ENCODE measurements at places on chromosomes 16 and 17.
A peak's percentile ranks its signal among the peaks of the same experiment; 100 is the strongest.

- peak; percentile 99 for DNase-seq
These were observed at the start of the genes ATP5PD and KCTD2 for GRCh38 chr17:75046407-75047289. ATP5PD (minus strand) TSS chr17:75046969; CDS start chr17:75042650, 4,319 bp downstream. KCTD2 (plus strand) TSS chr17:75047225; CDS start chr17:75047251, 26 bp downstream.

DNA sequence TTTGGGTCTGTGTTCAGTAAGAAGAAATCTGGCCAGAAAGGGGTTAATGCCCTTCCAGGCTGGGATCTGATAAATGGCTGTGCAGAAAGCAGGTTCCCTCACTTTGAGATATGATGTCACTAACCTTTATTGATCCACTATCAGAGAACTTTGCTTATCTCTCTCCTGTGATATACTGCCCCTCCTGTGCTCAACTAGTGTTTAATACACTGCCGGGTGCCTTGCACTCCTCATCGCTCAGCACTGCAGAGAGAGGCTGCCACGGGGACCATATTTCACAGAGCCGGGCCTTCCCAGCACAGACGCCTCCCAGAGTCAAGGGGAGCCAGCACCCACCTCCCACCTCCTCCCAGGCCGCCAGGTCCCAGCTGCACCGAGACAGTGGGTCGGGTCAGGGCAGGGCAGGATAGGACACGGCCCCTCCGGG lies 20.2 kb downstream of the ZFHX3 start:
- no peak for DNase-seq

GRCh38 chr17:40532520-40533253 lies 31.3 kb upstream of the TNS4 start:
- DNase-seq: no peak

GRCh38 chr17:74825952-74826719 lies 33.5 kb downstream of the GRIN2C start:
- no peak for DNase-seq

DNA sequence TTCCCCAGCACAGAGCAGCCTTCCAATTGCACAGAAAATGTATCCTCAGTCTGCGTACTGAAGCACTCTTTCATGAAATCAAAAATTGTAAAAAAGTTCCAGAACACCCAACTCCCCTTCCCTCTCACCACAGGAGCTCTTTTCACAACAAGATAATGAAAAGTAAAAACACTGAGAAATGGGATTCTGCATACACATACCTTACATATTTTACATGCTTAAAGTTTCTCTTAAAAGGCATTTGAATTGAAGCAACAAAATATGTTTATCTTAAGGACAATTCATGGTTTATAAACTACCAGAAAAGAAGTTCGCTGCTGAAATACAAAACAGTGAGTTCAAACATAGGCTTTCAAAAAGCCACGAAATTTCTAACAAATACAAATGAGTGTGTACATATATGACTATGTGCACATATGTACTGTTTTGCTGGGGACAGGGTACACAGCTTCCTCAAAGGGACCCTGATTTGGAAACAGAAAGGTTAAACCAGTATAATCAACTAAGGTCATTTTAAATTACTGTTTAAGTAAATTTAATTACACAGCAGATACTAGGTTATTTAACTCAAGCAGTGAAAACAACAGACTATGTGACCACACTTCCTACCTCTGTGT lies 33.8 kb downstream of the COG1 start:
- DNase-seq: no peak

GRCh38 chr16:81562926-81563325 lies 118.3 kb downstream of the CMIP start:
- no peak for DNase-seq

DNA sequence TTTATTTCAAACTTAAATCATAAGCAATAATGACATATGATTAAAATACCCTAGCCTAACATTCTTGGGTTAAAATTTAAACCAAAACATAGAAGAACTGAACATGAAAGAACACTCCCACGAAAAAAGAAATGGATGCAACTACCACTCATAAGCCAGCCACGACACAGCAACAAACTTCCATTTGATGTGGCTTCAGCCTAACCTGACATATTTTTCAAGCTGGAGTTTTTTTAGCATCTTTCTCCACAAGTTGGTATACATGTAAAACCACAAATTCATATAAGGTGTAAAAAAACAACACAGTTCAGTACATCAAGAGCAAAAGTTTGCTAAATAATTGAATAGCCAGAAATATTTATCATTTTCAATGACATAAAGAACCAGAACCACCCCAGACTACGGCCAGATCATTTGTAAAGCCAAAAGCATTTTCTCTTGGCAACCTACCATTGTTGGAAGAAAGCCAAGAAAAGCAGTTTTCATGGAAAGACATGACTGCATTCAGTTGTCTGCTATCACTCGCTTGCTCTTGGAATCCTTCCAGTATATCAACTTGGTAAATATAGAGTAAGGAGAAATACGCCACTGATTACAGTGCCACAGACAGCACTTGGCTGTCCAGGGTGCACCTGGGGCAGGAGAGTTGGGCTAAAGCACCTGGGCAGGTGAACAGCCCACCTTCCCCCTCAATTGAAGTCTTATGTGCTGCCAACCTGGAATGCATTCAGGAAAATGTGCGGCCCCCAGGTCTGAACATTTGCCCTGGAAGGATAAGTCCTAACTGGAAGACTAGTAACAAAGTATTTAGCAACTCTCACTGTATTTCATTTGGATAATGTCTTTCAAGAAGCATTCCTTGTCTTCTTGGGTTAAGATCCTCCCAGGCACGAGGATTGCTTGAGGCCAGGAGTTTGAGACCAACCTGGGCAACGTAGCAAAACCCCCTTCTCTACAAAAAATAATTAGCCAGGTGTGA lies 60.5 kb downstream of the CREBBP start:
- peak; percentile 77 for DNase-seq

Data from HTR-8/SVneo (cell line).